ENCODE measurements at places on chromosomes 4 and X. TPM values are rescaled to one million over a fixed set of nuclear protein-coding genes. Genes with fewer than 3 reads are reported as not detected.

- DNase-seq, result no peak
- H3K4me3 ChIP-seq, result no peak overlapping the region
Measured at GRCh38 chr4:164058776-164059445, 564.4 kb downstream of the TMA16 start.

DNA sequence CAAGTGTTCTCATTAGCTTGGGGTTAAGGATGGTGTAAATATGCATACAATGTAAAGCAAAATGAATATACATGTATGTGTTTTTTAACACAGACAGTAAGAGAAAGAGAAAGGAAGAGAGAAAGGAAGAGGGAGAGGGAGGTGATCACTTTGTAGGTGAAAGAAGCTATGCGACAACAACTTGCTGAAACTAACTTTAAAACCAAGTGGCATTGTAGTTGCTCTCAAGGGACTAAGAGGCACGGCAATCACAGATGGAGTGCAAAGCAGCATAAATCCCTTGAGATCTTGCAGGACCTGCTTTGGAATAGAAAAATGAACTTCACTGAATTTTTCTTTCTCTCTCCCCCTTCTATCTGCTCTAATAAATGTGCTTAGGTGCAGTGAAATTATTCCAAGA, 1665.0 kb upstream of the TENM3 start:
- DNase-seq, result no peak
- no peak overlapping the region for H3K4me3 ChIP-seq
- no peaks in the 10 kb centered on the region for H3K27me3 ChIP-seq
- H3K4me1 ChIP-seq, result no peaks in the 10 kb centered on the region
- no peak overlapping the region for H3K27ac ChIP-seq
- H3K36me3 ChIP-seq, result no peaks in the 10 kb centered on the region

GRCh38 chr4:105755375-105755774, 46.8 kb downstream of the GSTCD start:
- H3K36me3 ChIP-seq, result no peaks in the 10 kb centered on the region
- no peak for DNase-seq
- H3K27ac ChIP-seq, result no peak overlapping the region
- no peaks in the 10 kb centered on the region for H3K4me1 ChIP-seq
- no peak overlapping the region for H3K4me3 ChIP-seq
- no peaks in the 10 kb centered on the region for H3K27me3 ChIP-seq

- H3K36me3 ChIP-seq, result no peaks in the 10 kb centered on the region
- no peak overlapping the region for H3K4me3 ChIP-seq
- H3K27ac ChIP-seq, result no peak overlapping the region
- no peak for DNase-seq
Measured at GRCh38 chr4:106530821-106531220, 162.2 kb upstream of the GIMD1 start.

DNA sequence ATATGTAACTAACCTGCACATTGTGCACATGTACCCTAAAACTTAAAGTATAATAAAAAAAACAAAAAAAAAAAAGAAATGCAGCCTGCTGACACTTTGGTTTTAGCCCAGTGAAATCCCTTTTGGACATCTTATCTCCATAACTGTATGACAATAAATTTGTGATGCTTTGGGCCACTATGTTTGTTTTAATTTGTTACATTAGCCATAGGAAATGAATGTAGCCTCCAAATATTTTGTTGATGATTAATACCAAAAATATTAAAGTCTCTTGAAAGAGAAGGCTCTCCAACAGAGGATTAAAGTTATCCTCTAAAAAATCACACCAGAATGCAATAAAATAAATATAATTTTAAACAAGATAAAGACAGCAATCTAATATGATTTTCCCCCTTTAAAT, 852.7 kb upstream of the SLIT2 start:
- no peaks in the 10 kb centered on the region for H3K36me3 ChIP-seq
- H3K27ac ChIP-seq, result no peak overlapping the region
- H3K27me3 ChIP-seq, result no peaks in the 10 kb centered on the region
- H3K4me1 ChIP-seq, result no peaks in the 10 kb centered on the region

DNA sequence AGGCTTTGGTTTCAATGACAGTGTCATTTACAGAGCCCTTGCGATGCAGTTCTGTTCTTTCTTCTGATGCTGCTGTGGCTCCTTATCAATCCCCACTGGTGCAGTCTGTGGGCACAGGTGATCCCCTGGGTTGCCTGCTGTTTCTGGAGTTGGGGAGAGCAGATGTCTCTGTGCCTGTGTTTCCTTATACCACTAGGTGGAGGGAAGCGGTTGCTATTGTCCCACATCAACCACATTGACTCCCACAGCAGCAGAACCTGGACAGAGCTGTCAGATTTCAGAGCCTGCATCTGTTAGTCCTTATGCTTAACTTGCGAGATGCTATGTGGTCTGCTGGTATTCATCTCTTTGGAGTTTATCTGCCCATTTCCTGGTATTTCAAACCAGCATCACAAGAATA, 57.7 kb downstream of the NEIL3 start:
- H3K4me3 ChIP-seq, result no peak overlapping the region
- no peaks in the 10 kb centered on the region for H3K27me3 ChIP-seq
- no peaks in the 10 kb centered on the region for H3K4me1 ChIP-seq
- H3K27ac ChIP-seq, result no peak overlapping the region
- no peak for DNase-seq
- no peaks in the 10 kb centered on the region for H3K36me3 ChIP-seq

DNA sequence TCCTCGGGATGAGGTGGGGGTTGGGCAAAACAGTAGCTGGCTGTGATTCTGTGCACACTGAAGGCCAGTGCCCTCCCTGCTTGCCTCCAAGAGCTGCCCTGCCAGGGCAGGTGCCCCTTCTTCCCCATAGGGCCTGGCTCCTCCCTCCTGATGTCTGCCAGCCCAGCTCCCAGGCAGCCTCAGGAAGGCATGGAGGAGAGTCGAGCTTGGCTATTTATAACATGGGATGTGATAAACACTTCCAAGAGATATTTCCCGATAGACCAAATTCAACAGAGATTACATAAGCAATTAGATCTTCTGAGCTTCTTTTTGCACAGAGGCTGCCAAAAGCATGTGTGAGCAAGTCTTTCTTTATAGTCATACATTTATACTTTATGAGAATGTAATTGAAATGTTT, 45.3 kb upstream of the PJA1 start:
- H3K4me1 ChIP-seq, result no peaks in the 10 kb centered on the region
- H3K36me3 ChIP-seq, result no peaks in the 10 kb centered on the region
- H3K4me3 ChIP-seq, result no peak overlapping the region
- no peak for DNase-seq

DNA sequence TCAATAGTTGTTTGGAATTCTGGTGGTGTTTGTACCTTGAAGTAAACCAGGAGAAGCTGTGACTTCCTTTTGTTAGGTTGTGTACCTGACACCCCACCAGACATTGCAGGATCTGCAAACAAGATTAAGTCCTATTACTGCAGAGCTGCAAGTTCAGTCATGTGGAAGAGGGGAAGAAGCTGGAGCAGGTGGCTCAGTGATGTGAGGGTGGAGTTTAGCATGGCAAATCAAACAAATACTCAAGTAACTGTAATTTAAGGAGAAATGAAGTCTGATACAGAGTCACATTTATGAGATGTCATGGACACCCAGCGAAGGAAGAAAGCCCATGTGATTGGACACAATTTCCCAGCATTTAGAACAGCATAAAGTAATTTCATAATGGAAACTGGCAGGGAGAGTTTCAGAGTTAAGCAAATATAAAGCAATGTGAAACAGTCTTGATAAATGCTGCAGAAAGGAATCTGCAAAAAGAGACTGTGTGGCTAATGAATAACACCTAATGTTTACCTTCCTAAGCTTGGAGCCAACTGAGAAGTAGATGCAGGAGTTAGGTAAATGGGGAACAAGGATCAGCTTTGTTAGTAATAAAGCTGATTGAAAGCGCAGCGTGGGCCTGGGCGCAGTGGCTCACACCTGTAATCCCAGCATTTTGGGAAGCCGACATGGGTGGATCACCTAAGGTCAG, 249.1 kb downstream of the GBA3 start:
- H3K27me3 ChIP-seq, result no peaks in the 10 kb centered on the region
- no peak overlapping the region for H3K4me3 ChIP-seq
- H3K36me3 ChIP-seq, result no peaks in the 10 kb centered on the region
- no peaks in the 10 kb centered on the region for H3K4me1 ChIP-seq

DNA sequence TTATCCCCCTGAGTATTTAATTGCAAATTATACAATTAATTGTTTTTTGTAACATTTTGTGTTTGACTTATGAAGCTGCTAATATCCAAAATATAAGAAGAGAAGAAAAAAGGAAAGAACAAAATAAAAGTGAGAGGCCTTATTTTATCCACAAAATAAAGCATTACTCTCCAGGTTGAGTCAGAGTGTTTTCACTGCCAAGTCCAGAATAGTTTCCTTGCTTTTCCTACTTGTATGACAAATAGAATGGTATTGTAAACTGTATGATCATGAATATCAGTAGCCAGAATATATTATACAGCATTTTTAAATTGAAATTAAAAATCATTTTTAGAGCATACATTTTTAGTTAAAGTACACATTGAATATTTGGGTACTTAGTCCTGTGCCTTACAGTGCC, 237.8 kb downstream of the NDST4 start:
- no peak for DNase-seq
- H3K4me1 ChIP-seq, result no peaks in the 10 kb centered on the region
- H3K4me3 ChIP-seq, result no peak overlapping the region
- no peaks in the 10 kb centered on the region for H3K27me3 ChIP-seq
- no peak overlapping the region for H3K27ac ChIP-seq
- H3K36me3 ChIP-seq, result no peaks in the 10 kb centered on the region

GRCh38 chrX:49701933-49702332, 6.1 kb upstream of the PAGE1 start:
- no peak overlapping the region for H3K4me3 ChIP-seq
- H3K36me3 ChIP-seq, result no peaks in the 10 kb centered on the region
- DNase-seq, result no peak
- H3K27me3 ChIP-seq, result no peaks in the 10 kb centered on the region

- H3K27me3 ChIP-seq, result no peaks in the 10 kb centered on the region
- H3K36me3 ChIP-seq, result no peaks in the 10 kb centered on the region
- no peaks in the 10 kb centered on the region for H3K4me1 ChIP-seq
- DNase-seq, result no peak
- H3K27ac ChIP-seq, result no peak overlapping the region
Measured at GRCh38 chr4:152514356-152514755, 21.5 kb downstream of the FBXW7 start.

DNA sequence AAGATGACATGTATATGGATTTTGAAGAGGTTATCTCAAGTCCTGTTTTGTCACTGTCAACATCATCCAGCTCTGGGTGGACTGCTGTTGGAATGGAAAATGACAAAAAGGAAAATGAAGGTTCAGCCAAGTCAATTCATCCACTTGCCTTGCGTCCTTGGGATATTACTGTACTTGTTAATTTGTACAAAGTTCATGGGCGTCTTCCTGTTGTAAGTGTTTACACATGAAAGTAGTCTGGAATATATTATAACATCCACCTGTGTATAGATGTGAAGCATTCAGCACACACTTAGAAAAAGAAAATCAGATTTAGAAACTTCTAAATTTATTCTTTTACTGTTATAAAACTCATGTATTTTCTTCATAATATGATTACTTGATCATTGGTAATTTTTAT, 67.2 kb downstream of the BLTP1 start:
- H3K36me3 ChIP-seq, result peaks cover 39% of the 10 kb centered on the region
- no peak for DNase-seq
- no peaks in the 10 kb centered on the region for H3K27me3 ChIP-seq
- no peak overlapping the region for H3K4me3 ChIP-seq

DNA sequence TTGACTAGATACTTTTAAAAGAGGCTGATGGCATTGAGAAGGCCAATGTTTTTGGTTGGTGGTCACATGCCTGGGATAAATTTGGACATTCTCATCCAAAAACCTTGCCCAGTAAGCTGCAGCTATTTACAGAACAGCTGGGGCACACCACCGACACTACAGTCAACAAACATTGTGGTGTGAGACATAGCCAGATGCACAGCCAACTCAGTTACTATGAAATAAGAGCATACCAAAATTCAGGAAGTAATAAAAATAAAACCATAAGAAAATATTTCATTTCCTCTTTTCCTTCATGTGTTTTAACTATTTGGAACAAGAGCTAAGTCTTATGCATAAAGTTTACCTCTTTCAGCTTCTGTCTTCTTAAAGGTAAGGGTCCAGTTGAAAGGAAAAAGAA, 8.8 kb downstream of the PPM1K start:
- H3K4me1 ChIP-seq, result no peaks in the 10 kb centered on the region
- no peaks in the 10 kb centered on the region for H3K36me3 ChIP-seq
- H3K27ac ChIP-seq, result no peak overlapping the region
- H3K4me3 ChIP-seq, result no peak overlapping the region

GRCh38 chrX:124344246-124344645, 2.1 kb upstream of the SH2D1A start:
- DNase-seq, result no peak
- no peak overlapping the region for H3K4me3 ChIP-seq
- no peaks in the 10 kb centered on the region for H3K27me3 ChIP-seq
- H3K27ac ChIP-seq, result no peak overlapping the region

DNA sequence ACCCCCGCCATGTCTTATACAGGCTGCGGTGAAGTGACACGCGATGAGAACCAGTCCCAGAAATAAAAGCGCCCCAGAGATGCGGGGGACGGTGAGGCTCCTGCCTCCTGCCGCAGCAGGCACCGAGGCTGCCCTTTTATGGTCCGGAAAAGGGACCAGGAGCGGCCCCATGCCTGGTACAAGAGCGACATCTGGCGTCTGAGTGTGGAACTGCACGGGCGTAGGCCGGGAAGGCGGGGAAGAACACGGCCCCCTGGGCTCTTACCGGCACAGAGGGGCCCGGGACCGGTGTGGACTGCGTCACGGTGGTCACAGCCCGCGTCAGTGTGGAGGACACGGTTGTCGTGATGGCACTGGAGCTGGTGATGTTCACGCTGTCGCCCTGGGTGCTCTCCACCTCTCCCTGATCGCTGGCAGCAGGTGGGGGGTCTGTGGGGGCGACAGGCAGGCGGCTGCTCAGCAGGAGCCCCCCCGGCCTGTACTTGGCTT, 8.9 kb upstream of the RENBP start:
- peaks cover 84% of the 10 kb centered on the region for H3K36me3 ChIP-seq
- H3K4me1 ChIP-seq, result no peaks in the 10 kb centered on the region
- H3K27ac ChIP-seq, result no peak overlapping the region
- H3K4me3 ChIP-seq, result no peak overlapping the region
- H3K27me3 ChIP-seq, result no peaks in the 10 kb centered on the region

DNA sequence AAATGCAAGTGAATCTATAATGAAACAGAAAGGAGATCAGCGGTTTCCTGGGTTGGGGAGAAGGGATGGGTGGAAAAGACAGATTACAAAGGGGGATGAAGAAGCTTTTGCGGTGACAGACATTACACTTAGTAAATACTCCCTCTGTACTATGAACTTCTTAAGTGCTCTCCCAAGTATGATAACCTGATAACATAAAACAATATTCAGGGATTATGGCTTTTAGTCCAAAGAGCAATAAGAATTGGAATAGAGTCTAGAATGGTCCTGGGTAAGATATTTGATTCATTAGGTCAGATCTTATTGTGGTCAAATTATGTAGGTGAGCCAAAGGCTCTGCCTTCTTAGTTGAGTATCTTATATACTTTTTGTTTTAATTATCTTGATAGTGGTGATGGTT, 9.2 kb downstream of the LRRC66 start:
- no peaks in the 10 kb centered on the region for H3K36me3 ChIP-seq
- H3K27me3 ChIP-seq, result no peaks in the 10 kb centered on the region
- no peak overlapping the region for H3K27ac ChIP-seq

GRCh38 chr4:87007528-87008446, 73.0 kb downstream of the AFF1 start:
- no peaks in the 10 kb centered on the region for H3K36me3 ChIP-seq
- peak; percentile 80 for DNase-seq
- peak overlapping the region; percentile 84 for H3K4me3 ChIP-seq
- H3K27me3 ChIP-seq, result no peaks in the 10 kb centered on the region
- H3K4me1 ChIP-seq, result peaks cover 51% of the 10 kb centered on the region
- peak overlapping the region; percentile 99 for H3K27ac ChIP-seq

The TMPRSS11D gene
- total RNA-seq, result not detected

The CENPE gene
- total RNA-seq, result 5.3 TPM

The GAGE13 gene
- total RNA-seq, result not detected

The CASP6 gene
- 30.5 TPM for total RNA-seq

The SERTM2 gene
- total RNA-seq, result not detected

The USP17L24 gene
- not detected for total RNA-seq

The HEPH gene
- 9.3 TPM for total RNA-seq

The NWD2 gene
- 2.1 TPM for total RNA-seq

The PLAC1 gene
- not detected for total RNA-seq

The CCNQ gene
- total RNA-seq, result 16.4 TPM
